ENCODE measurements at places on chromosomes 1 and 21. TPM values are rescaled to one million over a fixed set of nuclear protein-coding genes. Genes with fewer than 3 reads are reported as not detected.

KAZN gene
- total RNA-seq, result 26.9 TPM

GRCh38 chr21:41207401-41208375 lies 39.7 kb downstream of the BACE2 start:
- peak; percentile 59 for DNase-seq

- DNase-seq, result no peak
These were observed 104.9 kb upstream of the TNR start for GRCh38 chr1:175848329-175848728.

RHD gene
- not detected for total RNA-seq

DISP3 gene
- 0.74 TPM for total RNA-seq

ZNF436 gene
- total RNA-seq, result 52.1 TPM

RASAL2 gene
- total RNA-seq, result 35.3 TPM
